ENCODE measurements at places on chromosomes 1 and 21.

GRCh38 chr1:194723067-194723466, 1536.7 kb upstream of the B3GALT2 start:
- no peak for DNase-seq

- no peak for DNase-seq
Observed at GRCh38 chr1:171931752-171932151, 90.5 kb downstream of the DNM3 start.

DNA sequence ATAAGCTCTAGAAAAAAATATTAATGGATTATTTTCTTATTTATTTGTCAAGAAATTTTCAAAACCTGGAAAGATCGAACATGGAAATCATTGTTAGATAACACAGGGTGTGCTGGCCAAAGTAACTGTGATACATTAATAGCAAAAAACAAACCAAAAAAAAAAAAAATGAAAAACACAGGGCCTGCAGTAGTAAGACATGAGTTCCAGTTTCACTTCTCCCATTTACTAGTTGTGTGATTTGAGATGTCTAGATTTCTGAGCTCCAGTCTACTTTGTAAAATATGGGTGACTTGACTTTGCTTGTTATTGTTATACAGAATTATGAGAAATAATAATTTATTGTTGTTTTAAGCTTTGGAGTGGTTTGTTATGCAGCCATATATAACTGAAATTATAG, 13.6 kb downstream of the FAM177B start:
- DNase-seq: no peak

- no peak for DNase-seq
Observed at GRCh38 chr1:18241891-18242290, 134.3 kb downstream of the IGSF21 start.

DNA sequence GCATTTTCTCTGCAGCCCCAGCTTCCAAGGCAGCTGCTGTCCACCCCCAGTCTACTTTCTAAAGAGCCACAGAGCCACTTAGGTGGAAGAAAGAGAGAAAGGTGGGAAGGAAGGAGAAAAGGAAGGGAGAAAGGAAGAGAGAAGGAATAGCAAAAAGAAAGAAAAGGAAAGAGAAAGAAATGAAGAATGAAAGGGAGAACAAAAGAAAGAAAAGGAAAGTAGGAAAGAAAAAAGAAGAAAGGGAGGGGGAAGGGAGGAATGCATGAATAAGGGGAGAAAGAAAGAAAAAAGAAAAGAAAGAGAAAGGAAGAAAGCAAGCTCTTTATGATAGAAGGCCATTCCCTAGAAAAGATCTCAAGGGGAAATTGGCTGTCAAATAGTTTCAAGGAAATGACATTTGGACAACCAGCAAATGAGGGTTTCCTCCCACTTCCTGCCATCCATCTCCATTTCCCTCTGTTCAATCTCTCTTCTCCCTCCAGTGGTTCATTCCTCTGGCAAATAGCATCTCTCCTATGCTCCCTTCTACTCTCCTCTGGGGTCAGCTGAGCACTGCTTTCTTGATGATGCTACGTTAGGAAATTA, 3.4 kb upstream of the CSF1 start:
- no peak for DNase-seq

DNA sequence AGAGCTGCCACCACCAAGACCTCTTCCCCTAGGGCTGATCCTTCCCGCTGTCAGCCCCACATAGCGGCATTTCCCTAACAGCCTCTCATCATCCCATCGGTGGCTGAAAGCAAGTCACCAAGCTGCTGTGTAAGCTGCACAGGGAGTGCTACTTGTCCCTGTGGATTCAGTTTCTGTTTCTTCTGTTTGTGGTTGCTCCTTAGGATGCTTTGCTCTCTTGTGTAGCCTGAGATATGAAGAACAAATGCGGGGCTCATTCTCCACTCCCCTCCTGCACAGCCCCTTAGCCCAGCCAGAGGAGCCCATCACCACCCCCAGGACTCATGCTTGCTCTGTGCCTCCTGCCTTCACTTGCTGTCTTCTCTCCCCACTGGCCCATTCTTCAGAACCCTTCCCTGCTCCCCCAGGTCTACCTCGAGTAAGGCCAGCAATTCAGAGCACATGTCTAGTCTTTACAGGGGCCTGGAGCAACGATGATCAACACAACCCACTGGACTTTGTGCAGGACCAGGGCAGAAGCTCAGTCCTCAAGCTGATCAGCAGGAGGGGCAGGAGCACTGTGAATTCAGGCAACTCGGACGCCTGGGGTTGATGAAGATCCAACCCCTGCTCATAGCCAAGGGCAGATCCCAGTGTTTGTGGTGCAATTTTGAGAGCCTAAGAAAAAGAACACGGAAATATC, 82.6 kb upstream of the GALNT2 start:
- DNase-seq: no peak

GRCh38 chr1:151801846-151802245, 3.4 kb downstream of the LINGO4 start:
- DNase-seq: no peak

- no peak for DNase-seq
Observed at GRCh38 chr21:20943561-20943997, 54.6 kb upstream of the NCAM2 start.

DNA sequence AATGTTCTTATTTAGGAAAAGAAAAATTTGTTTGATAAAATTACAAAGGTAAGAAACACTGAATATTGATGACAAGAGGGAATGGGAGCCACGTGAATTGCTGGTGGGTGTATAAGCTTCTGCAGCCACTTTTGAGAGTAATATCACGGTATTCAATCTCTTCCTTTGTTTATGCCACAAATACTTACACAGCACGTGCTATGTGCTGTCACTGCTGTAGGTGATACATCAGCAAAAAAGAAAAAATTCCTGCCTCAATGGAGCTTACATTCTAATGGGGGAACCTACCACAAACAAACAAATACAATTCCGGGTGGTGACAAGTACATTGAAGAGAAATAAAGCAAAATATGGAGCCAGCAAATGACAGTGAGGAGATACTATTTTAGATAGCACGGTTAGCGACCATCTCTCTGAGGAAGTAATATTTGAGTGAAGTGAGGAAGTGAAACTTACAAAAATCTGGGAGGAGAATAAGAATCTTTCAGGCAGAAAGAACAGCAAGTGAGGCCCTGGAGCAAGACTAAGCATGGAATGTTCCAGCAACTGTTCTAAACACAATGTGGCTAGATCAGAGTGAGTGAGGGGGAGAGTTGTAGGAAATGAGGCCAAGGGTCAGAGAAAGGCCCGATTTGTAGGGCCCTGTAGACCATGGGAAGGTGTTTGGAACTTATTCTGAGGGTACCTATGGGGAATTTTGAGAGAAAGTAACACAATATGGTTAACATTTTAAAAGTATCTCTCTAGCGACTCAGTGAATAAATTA, 2.6 kb upstream of the FCRLB start:
- no peak for DNase-seq

- no peak for DNase-seq
Observed at GRCh38 chr1:100152271-100152670, 19.3 kb downstream of the TRMT13 start.

GRCh38 chr1:57461405-57461804, 37.5 kb upstream of the DAB1 start:
- no peak for DNase-seq

GRCh38 chr1:101798417-101798816, 198.3 kb downstream of the OLFM3 start:
- DNase-seq: no peak

DNA sequence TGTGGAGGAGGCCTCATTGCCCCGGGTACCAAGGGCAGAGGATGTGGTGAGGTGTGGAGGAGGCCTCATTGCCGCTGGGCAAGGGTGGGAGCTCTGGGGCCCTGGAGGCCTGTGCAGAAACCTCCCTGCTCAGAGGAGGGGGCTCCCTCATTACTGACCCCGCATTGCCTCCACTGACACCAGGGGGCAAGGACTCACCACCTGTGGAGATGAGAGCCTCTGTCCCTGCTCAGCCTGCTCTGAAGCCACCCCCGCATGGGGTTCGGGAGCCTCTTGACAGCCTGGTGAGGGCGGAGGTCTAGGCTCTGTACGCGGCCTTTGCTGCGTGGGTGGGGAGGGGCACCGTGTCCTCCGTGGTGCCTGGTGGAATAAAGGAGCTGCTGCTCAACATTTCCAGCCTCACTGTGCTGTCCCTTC, 95.0 kb upstream of the COL6A1 start:
- no peak for DNase-seq

- no peak for DNase-seq
Observed at GRCh38 chr1:58033311-58033710, 513.2 kb downstream of the OMA1 start.

DNA sequence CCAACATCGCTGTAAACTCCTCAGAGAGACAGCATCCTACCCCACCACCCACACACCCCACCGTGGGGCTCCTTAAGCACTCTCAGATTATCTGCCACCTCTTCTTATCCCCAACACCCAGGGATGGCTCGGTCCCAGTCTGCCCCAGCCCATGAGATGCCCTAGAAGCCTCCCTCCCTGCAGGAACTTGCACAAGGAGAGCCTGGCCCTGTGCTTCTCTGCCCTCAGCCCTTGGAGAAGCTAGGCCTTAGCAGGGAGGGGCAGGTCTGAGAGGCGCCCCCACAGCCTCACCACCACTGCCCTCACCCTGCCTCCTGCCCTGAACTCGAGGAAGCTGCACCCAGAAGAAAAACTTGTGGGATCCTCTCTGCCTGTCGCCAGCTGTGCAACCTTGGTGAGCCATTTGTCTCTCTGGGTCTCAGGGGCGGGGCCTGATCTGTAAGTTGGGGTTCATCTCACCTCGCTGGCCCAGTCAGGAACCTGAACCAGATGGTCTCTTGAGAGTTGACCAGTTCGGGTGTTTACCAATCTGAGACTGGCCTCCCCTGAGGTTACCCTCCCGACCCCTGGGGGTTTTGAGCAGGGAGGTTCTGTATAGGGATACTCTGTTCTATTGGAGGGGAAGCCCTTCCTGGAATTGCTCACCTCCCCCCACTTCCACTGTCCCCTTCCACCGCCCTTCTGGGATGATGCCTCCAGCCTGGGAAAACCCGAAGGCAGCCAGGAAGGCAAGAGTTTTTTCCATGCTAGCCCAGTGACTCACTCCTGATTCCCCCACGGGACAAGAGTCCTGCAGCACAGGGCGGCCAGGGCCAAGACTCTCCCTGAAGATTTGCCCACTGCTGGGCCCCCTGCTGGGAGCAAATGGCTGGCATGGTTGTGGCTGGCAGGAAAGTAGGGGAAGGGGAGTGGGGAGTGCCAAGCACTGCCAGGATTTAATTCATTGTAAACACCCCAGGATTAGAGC, at the start of gene S100A3:
S100A3 (minus strand) TSS at position 537 of the 967 bp plus-strand sequence. CDS start 773 bp downstream, outside the sequence.
- DNase-seq: no peak

GRCh38 chr1:224879162-224879803, 50.2 kb upstream of the DNAH14 start:
- DNase-seq: no peak

- no peak for DNase-seq
Observed at GRCh38 chr1:175823406-175823805, 80.0 kb upstream of the TNR start.
